ENCODE measurements at places on chromosomes 7 and 10.
A peak's percentile ranks its signal among the peaks of the same experiment; 100 is the strongest.

DNA sequence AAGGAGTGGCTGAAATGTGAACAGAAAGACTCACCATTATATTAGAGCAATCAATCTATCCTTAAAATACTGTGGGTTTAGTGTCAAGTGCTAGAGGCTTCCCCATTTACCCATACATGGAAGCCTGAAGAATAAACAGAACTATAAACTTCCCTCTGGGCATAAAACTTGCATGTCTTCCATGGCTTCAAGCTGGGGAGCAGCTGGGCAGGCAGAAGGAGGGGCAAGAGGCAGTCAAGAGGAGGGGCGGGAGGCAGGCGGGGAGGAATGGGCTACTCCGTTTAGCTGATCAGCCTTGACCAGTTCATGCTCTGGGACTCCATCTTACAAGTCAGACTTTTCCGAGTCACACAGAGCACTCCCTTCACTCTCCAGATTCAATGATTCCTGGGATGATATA, 3.5 kb upstream of the PRSS1 start:
- no peak for DNase-seq

DNA sequence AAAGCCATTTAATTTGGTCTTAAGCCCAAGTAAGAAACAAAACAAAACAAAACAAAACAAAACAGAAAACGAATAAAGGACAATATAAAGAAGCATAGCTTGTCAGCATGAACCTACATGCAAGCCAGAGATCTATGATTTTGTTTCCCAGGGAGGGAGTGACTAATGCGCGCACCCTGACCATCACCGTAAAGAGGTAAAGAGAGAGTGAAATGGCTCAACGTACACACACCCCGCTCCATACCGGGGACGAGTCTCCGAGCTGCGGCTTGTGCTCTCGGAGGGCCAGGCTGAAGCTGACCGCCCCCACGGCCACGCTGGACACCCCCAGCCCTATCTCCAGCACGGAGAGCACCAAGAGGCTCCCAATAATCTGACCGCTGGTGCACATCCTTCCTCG, 1.1 kb downstream of the TMEM196 start:
- peak; percentile 5 for DNase-seq

DNA sequence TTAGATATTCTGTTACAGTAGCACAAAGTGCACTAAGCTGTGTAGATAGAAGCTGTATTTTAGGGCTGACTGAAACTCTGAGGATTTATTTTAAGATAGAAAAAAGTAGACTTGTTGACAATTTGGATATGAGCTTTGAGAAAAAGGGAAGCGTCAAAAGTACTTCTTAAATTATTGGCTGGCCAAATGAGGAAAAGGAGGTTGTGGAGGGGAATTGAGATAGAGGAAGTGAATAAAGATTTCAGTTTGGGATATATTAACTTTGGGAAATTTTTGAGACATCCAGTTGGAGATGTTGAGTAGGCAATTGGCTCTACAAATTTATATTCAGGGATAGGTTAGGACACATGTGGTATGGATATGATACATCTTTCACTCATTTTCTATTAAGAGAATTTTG, 74.0 kb upstream of the CCDC6 start:
- DNase-seq = no peak

DNA sequence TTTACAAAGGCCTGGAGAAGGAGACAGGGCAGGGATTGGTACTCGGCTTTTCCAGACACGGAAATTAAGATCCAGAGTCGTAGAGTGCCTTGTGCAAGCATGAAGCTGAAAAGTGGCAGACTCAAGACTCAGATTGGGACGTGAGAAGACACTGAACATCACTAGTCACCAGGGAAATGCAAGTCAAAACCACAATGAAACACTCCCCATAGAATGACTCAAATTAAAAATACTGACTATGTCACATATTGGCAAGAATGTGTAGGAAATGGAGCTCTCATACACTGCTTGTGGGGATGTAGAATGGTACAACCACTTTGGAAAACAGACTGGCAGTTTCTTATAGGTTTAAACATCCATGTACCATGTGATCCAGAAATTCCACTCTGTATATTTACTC, 472.0 kb downstream of the RPS24 start:
- DNase-seq = no peak

DNA sequence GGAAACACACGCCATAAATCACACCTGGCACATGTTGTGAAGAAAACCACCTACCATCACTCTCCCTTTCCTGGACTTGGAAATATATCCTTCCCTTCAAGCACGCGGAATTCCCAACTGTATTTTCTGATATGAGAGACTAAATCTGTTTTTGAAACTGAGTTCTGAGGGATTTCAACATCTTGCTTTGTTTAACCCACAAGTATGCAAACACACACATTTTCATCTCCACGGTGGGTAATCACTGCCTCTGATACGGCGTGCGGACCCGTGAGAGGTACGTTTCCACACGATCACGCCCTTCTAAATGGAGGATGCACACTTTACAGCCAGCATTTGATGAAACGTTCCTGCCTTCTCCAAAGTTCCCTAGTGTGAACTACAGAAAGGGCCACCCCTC, 83.4 kb downstream of the ZRANB1 start:
- DNase-seq = no peak

DNA sequence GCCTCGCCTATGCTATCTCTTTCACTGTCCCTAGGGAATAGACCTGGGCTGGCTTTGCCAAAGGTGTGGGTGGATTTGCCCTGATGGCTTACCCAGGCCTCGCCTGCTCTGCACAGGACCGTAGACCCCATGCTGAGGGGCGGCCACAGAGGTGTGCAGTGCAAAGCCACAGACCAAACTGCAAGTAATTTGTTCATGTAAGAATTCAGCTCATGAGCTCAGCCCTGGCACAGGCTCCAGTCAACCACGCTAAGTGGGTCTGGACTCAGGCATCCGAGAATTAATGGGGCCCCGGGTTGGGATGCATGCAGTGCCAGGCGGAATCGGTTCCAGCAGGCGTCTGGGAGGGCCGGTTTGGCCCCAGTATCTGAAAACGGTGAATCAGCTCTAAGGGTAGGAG, 445.2 kb downstream of the DNAJB6 start:
- DNase-seq = no peak

DNA sequence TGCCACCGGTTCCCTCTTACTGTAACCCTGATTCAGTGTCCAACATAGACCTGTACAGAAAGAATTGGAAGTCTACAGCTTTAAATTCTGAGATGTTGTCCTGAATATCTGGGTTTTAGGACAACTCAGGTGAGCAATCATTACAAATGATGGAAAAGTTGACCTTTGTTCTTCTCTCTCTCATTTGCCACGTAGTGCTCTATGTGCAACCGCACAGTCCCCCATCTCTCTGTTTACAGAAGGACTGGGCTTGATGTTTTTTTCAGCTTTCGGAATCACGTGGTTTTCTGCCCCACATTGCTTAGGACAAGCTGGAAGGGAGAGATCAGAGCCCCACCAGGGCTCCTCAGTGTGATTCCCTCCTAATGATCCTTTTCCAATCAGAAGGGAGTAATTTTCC, 22.2 kb downstream of the NEUROD6 start:
- DNase-seq = no peak

DNA sequence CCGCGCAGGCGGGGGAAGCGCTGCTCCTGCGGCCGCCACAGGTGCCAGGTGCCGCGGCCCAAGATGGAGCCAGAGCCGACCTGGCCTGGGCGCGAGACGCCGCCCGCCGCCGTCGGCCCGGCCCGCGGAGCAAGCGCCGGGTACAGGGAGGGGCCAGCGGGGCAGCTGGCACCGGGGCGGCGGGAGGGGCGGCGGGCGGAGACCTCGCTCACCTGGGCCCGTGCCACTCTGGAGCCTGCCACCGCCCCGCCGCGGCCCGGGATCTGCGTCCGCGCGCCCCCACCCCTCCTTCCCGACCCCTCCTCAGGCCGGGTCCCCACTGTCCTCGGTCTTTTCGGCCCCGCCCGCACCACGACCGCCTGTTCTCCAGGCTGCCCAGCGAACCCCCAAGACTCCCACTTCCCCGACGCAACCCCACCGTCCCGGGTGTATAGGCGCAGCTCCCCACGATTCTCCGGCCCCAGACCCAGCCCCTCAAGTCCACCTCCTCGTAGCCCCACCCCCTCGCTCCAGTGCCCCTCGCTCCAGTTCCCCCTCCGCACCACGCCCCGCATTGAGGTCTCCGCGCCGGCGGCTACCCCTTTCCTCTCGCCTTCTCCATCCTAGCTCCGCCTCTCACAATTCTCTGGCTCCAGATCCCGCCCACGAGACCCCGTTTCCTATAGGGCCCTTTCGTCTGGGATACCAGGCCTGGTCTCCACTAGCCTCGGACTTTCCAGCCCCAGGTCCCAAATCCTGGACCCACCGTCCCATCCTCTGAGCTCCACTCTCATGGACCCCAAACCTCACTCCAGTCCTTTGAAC, at the start of gene GPRIN2:
GPRIN2 (minus strand) TSS at position 144 of the 804 bp plus-strand sequence. CDS start 5,922 bp downstream, outside the sequence.
- DNase-seq = peak; percentile 19

DNA sequence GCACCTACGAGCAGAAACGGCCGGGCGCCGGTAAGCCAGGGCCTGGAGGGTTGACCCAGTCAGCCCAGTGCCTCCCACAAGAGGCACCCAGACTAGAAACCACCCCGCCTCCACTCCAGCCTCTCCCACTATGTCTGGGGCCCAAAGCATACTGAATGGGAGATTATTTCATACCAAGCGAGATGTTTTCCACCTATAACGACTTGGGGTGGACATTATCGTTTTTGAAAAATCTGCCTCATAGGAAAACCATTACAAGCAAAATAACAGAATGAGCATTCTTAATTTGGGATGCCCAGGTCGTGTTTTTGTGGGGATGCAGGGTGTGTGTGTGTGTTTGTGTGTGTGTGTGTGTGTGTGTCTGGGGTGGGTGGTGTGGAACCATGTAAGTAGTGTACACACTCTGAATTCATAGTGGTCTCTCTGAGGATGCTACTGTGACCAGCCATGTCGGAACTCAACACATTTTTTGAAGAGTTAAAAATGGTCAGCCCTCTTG, 1.6 kb downstream of the HOXA6 start:
- no peak for DNase-seq

DNA sequence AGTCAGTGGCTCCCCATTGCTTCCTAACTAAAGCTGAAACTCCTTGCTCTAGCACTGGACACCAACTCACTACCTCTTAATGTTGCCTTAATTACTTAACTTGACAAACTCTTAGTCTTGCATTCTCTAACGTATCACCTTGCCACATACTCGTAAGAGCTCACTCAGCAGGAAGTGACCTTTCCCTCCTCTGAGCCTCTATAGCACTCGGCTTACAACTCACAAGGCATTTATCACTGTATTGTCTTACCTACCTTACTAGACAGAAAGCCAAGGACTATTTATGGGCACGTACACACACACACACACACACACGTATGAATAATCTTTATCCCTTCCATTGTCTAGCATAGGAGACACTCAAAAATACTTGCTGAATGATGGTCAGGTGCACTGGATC, 21.2 kb downstream of the CEP41 start:
- no peak for DNase-seq

DNA sequence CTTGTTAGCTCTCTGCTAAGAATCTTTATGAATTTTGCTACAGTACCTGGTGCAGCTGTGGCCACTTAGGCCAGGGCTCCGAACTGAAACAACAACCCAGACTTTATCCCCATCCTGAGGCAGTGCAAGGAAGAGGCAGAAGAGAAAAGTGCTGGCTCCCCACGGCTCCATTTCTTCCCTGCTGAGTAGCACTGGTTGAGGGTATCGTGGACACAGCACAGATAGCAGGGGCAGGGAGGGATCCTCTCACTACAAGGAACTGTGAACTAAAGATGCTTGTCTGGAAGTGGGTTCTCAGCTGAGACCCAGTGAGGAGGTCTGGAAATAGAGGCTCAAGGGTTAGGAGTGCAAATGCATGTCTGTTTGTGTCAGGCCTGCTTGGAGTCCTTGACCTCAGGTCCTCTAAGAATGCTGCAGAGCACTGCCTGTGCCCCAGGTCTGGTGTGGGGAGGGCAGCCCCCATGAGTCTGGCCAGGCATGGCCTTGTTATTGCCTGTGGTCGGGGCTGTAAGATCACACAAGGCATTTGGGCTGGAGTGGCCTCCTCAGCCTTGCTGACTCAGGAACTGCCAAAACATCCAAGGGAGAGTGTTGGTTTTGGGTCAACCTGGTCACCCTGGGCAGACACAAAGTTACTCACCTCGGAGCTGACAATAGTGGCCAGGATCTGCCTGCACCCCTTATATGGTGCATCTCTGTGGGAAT, 58.1 kb downstream of the DMBT1 start:
- no peak for DNase-seq

- no peak for DNase-seq
These were observed 97.9 kb downstream of the TSPAN12 start for GRCh38 chr7:120760050-120760449.

DNA sequence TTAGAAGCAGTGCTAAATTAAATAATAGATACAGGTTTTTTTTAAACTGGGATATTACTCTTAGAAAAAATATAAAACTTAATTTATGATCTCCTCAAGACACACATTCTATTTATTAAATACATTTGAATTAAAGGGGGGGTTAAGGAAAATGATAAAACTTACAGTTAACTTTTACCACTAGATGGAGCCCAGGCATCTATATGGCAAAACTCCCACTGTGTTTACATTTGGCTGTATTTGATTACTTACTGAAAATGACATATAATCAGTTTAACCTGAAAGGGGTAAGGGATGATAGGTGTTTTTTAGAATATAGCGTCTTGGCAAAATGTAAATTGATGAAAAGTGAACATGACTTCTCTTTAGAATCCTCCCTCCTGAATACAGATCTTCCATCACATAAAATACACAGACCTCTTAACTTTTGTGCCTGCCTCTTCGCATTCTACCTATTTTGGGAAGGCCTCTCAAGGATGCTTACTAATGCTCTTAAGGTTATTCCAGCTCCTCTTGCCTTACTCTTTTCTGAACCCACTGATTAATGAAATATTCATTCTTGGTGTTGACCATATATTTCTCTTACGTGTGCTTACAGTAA, 235.7 kb downstream of the AGMO start:
- DNase-seq = no peak

DNA sequence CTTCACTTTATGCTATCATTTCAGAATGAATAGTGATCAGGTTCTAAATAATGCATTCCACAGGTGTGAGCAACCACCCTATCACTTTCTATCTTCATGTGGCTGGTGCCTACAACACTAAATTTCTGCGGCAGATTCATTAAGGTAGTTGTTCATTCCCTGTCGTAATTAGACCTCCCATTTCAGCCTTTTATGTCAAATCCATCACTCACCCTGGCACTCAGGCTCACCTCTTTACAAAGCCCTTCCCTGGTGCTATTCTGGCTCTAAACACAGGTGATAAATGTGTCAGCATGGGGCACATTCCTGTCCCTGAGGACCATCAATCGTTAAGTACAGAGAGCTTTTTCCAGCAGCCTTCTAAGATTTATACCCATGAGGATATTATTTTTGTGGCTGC, 300.0 kb upstream of the C7orf33 start:
- DNase-seq = no peak

- no peak for DNase-seq
These were observed 13.9 kb upstream of the TECTB start for GRCh38 chr10:112269266-112269665.

Measured in neural crest cell (in vitro differentiated cells).